ENCODE measurements at places on chromosomes 12 and 14.

DNA sequence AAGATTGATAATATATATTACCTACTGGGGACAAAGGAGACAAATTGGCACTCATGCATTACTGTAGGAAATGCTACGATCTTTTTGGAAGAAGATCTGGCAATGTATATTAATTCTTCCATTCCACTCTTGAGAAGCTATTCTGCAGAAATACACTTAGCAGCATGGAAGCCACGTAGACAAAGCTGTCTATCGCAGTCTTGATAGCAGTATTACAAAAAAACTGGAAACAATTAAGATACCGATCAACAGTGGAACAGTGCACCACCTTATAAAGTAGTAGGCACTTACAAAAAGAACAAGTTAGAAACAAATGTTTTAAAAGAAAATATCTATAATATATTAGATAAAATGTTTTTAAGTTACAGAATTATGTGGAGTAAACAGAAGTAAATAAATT is 87.2 kb downstream of the ABCD2 start:
- DNase-seq = no peak

GRCh38 chr12:93714382-93714781 is 37.2 kb downstream of the CRADD start:
- DNase-seq = no peak

DNA sequence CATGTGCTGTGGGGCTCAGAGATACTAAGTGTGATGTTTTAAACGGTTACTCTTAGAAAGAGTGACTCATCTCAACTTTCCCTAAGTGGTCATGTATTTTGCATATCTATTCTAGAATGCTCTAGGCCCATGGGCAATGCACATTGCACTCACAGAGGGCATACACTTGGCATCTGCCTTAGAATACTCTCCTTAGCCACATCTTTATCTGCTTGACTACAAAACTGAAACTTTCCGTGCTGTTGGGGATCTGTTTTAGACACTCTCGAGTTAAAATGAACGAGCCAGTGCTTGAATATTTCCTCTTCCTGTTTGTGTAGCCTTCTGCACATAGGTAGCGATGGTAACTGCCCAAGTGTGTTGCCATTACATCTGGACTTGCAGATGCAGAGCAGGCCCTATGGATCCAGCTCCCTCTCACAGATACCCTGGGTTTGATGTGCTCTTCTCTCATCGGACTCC is 180.5 kb downstream of the CAND1 start:
- no peak for DNase-seq

- no peak for DNase-seq
Measured at GRCh38 chr12:96906498-96906848, 584 bp upstream of the NEDD1 start.

GRCh38 chr12:11705010-11705409 is 55.5 kb downstream of the ETV6 start:
- DNase-seq = no peak

DNA sequence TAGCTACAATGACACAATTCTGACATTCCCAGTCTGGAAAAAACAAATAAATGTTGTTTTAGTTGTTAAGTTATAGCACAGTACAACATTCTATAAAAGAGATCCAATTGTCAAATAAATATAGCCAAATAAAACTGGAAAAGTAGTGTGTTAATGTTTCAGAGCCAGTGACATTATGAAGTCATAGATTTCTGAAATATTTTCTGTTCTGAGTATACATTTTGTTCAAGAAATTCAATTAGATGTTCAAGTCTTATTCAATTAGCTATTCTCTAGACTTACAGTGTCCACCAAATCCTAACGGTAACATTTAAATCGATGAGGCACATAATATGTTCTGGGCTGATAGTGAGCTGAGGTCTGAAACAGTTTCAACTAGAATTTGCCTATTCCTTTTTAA is 196.1 kb upstream of the ABCD2 start:
- DNase-seq = no peak

DNA sequence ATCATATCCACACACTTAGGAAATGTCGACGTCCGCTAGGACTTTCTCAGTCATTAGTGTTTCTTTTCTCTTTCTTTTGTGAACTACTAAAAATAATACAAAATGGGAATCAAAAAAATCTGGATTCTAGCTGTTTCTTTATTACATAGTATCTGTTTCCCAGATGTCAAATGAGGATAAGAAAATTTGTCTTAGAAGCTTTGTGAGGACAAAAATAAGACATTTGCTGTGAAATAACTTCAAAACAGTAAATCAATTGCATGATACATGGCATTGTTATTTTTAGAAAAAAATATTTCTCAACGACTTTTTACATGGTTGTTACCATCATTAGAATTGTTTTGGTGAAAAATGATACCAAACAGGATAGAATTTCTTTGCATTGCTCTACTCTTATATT is 71.4 kb upstream of the IFNG-AS1 start:
- DNase-seq = no peak

GRCh38 chr14:24063263-24063836 is 8.0 kb upstream of the CPNE6 start:
- no peak for DNase-seq

- no peak for DNase-seq
Measured at GRCh38 chr14:34498684-34499412, 36.8 kb upstream of the SPTSSA start.

DNA sequence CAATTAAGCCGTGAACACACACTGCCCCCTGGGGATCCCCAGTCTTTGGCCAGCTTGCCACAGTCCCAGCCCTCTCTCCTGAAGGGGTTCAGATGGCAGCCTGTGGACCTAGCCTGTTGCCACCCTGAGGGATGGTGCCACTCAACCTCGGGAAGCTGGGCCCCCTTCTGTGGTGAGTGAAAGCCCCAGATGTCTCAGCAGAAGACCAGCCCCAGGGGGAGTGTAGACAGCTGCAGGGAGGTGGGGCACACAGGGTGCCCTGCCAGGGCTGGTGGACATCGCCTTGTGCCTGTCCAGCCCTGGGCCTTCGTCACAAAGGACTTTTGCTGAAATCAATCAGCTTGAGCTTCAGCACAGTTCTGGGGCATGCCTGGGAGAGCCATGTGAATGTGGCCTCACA is 32.4 kb downstream of the C14orf132 start:
- no peak for DNase-seq

GRCh38 chr12:93009533-93009932 is 80.4 kb upstream of the EEA1 start:
- no peak for DNase-seq

DNA sequence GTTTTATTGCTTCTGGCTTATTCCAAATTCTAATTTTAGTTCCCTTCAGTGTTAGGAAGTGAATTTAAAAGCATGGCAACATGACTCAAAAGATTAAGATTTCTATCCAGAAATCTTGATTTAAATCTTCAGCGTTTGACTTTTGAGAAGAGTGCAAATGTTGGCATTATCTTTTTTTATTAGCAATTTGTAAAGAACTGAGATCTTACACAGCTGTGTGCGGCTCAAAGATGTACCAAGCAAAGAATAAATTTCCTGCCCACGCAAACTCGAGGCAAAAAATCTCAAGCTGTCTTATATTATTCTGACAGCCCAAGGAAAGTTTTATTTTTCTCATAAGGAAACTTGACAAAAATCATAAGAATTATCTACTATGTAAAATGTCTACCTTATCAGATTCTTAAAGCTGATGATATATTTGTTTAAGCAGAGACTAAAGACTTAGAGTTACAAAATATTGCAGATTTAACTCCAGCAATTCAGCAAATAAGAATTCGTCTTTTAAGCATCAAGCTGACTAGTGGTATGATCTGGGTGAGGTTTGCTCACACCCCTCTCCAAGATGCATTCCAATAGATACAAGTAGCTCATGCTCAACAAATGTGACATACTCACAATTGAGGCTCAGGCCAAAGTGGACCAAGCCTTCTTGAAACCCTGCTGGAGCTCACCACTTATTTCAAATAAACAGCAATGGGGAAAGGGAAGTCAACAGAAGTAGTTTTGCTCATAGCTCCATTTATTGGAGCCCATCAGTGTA is 47.4 kb upstream of the POC1B start:
- no peak for DNase-seq

DNA sequence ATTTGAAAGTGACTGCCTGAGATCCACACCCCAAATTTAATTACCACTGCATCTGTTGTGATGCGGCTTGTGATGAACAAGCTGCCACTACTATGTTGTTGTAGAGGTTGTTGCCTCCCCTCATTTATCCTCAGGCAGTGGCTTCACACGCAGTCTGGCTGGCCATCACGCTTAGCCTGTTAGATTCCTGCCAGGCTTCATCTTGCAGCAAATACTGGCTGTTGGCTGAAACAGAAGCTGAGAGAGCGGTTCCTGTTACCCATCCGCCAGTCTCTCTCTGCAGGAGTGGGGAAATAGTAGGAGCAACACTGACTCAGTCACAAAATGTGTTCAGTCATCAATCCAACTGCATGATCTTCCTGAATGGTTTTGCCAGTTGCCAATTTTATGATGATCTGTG is 934.4 kb downstream of the FLRT2 start:
- no peak for DNase-seq

Measured in ureter (tissue), 1 donor.